ENCODE measurements at places on chromosomes 7 and 10.
A peak's percentile ranks its signal among the peaks of the same experiment; 100 is the strongest.

GRCh38 chr10:119403921-119404320, 138.6 kb downstream of the RGS10 start:
- DNase-seq: no peak

DNA sequence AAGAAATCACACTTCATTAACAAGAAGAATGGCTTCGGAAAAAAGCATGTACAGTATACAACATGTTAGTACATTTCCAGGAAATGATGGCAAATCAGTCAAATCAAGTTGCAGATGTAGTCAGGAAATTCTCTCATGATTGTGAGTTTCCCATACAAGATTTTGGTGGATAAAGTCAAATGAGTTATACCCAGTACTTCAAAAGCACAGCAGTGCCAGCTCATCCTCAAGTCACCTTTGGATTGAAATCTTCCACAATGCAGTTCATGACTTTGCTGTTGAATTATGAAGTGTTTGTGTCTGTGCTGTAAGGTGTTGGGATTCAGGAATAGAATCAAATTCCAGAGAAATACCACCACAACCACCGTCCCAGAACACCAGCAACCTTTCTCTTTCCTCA, 301.3 kb upstream of the BMPER start:
- no peak for DNase-seq

- DNase-seq: no peak
Measured at GRCh38 chr10:63413429-63413828, 52.3 kb downstream of the JMJD1C start.

GRCh38 chr7:64883113-64883905, 19.8 kb upstream of the ZNF273 start:
- no peak for DNase-seq

DNA sequence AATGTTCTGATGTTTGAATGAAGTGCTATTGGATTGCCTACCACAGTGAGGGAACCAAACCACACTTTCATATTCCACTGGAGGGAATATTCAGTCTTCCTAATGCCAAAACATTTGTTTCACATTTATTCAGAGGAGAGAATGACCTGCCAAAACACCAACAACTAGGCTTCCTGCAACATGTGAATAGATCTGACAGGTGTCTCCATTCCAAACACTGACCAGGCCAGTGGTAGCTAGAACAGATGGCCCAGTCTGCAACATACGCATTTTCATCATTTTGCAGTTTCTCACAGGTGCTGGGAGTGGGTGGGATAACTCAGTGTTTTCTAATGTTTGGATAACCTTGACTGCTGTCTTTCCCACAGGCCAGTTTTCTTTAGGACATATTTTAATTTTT, 110.0 kb downstream of the RELN start:
- DNase-seq: no peak

GRCh38 chr10:107133656-107134055, 30.9 kb downstream of the SORCS1 start:
- no peak for DNase-seq

GRCh38 chr10:117544711-117545140, 2.2 kb downstream of the EMX2 start:
- no peak for DNase-seq

DNA sequence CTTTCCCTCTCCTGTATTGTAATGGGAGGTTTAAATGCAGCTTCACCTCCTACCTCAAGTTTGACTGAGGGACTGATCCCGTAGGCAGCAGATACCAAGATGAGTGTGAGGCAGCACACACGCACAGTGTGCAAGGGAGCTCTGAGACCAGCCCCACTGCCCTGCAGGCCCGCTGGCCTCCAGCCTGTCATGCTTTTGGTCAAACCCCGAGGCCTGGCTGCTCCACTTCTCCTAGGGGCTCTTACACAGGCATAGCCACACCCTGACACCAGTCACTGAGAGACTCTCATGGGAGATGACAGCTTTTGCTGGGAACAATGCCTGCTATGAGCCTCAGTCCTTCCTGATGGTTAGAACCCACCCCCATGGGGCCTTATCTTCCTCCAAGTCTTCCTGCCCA, 27.6 kb downstream of the DRGX start:
- no peak for DNase-seq

GRCh38 chr10:130751106-130751840, 560.2 kb downstream of the TCERG1L start:
- no peak for DNase-seq

GRCh38 chr10:76972541-76972940, 665.1 kb downstream of the KCNMA1 start:
- no peak for DNase-seq

DNA sequence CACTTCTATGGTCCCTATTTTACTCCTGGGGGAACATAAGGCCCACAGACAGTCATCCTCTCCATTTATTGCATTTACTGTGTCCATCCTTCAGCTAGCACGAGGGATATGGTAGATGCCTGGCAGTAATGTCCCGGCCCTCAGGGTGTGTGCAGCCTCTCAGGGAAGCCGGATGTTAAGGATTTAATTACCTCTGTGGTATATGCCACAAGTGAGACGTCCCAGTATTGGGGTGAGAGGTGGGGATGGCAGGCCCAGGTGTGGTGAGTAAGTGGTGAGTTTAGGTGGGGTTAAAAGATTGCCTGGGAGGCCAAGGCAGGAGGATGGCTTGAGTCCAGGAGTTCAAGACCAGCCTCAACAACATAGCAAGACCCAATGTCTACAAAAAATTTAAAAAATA, 144.9 kb downstream of the SH3PXD2A start:
- no peak for DNase-seq

DNA sequence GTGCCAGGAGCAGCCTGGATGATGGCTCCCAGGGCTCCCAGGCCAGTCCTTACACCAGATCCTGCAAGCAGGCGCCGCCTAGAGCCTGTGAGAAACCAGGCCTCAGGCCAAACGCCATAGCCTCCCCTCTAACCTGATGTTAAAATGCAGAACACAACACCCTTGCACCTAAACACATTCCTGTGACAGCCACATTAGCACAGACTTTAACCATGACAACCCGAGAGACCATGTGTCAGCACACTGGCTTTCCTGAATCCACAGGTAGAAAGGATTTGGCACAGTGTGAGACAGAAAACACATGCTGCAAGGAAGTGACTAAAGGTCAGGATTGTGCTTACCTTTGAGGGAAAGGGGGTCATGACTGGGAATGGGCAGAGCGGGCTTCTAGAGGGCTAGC, 59.9 kb downstream of the SGMS1 start:
- no peak for DNase-seq

- DNase-seq: peak; percentile 67
Measured at GRCh38 chr10:92574548-92575261, 812 bp upstream of the IDE start.

DNA sequence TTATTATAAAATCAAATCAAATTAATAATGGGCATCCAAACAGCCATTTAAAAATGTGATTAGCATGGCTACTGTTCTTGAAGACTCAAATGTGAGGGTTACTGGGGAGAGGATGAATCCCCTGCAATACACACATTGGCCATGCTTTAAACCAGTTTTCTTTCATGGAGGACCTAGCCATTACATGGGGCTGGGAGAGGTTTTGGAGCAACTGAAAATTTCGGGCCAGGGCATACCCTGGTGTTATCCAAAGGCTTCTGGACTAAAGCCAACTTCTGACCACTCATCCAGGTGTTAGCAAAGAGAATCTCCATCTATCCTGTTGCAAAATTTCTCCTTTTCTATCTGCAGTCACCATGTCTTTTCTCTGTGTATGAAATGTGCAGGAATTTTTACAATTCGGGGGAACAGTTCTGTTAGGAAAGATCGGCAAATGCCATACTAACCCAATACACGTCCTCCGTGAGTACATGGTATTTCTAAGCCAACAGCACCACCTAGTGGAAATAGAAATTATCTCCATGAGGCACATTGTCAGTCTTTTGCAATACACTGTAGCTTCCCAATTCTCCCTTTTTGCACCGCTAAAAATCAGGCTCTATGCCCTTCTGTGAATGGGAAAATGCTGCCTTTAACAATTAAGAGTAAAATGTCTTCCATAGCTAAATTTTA, 47.0 kb upstream of the ZNF107 start:
- DNase-seq: peak; percentile 72

DNA sequence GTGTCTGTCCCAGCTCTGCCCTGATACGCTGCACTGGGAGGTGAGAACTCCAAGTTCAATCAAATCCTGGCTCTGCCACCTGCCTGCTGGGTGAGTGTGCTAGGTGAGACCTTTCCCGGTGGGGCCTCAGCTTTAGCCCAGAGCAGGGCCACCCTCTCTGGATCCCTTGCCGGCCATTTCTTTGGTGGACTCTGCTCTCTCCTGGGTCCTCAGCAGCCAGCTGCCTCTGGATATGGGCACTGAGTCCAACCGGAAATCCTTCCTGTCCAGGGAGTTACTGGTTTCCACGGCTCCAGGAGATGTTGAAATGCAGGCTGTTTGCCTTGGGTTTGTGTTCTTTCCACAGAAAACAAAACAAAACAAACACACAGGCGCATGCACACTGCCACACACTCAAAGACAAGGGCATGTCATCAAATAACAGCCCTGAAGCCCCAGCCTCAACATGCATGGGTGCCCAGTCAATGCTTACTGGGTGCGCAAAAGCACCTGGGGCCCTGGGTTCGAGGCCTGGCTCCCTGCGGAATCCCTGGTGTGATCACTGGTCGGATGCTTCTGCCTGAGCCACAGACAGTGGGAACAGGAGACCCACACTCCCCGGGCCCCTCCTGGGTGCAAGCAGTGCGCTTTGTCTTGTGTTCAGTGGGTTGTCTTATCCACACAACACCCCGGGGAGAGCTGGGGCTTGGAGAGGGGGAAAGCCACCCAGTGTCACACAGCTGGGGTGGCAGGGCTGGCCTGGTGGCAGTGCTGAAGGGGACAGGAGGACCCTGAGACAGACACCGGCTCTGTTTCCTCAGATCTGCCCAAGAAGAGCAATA, 33.1 kb downstream of the PPIF start:
- no peak for DNase-seq

DNA sequence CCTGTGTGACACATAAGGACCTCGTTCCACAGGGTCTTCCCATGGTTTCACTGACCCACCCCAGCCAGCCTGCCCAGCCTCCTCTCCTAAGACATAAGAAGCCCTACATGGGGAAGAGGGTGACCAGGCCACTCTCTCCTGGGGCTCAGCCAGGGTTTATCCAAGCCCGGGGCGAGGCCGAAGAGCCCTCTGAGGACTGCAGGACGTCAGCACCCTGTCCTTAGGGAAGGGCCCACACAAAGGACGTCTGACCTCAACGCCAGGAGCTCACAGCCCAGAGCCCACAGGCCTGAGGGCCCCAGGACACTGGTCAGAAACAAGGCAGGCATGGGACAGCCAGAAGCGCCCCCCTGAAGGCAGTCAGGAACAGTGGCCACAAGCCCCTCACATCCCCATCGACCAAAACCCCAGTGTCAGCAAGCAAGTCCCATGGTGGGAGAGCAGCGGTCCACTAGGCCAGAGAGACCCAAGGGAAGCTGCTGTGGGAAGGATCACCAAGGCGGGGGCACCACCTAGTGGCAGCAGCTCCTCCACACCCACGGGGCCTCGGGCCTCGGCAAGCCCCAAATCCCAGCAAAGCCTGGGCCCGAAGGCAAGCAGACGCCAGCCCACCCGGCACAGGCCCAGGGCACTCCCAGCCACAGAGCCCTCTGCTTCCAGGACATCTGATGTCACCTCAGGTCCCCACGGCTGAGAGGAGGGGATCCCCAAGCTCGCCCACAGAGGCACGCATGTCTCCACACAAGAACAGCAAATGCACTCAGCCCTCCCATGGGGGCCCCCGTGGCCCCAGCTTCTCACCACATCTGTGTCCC, 23.4 kb downstream of the MAD1L1 start:
- DNase-seq: peak; percentile 60

GRCh38 chr7:66913118-66914037, 7.6 kb upstream of the TMEM248 start:
- DNase-seq: no peak

GRCh38 chr7:21353388-21353780, 74.5 kb upstream of the SP4 start:
- no peak for DNase-seq

DNA sequence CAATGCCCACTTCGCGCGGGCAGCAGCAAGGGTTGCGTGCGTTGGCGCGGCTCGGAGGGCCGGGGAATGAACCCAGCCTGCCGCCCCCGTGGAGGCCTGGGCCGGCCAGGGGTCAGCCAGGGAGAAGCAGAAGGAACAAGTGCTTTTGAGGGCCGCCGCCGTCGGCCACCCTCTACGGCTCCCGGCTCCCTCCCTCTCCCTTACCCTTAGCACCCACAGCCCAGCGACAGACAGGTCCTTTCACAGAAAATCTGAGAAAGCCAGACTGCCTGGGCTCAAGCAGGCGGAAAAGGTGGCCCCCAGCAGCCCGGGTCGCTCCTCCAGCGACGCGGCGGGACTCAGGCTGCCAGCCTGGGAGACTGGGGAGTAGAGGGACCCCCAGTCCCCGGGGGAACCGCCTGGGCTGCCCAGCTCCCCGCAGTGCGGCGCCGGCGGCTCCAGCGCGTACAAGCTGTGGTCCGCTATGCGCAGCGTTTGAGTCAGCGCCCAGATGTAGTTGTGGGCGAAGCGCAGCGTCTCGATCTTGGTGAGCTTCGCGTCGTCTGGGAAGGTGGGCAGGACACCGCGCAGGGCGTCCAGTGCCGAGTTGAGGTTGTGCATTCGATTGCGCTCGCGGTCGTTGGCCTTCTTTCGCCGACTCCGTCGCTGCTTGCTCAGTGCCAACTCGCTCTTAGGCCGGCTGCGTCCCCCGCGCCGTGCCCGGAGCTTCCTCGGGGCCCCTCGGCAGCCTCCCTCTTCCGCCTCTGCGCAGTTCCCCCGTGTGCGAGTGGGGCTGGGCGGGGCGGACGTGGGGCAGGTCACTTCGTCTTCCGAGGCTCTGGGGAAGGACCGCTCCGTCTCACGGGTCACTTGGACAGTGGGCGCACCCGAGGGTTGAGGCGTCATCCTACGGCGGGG, 815 bp downstream of the NEUROG3 start:
- DNase-seq: no peak

- no peak for DNase-seq
Measured at GRCh38 chr10:75035975-75036708, 75.3 kb upstream of the SAMD8 start.

DNA sequence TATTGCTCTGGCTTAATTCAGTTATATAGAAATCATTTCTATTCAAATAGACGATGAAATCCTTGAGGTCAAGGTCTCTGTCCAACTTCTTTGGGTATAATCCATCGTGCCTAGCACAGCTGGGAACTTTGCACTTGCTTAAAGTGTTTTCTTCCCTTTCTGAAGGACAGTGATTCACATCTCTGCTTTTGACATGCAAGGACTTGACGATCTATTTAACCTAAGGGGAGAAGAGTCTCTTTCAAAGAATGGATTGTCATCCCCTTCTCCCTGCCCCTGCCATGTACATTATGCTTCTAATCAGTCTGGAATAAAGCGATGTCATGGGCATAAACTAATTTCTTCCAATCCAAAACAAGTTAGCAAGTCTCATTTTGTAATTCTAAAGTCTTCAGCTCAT, 488.6 kb downstream of the KCNMA1 start:
- DNase-seq: no peak

- peak; percentile 31 for DNase-seq
Measured at GRCh38 chr7:87599336-87599735, 1.3 kb downstream of the ABCB1 start.

GRCh38 chr10:3036155-3037021, 31.0 kb upstream of the PFKP start:
- no peak for DNase-seq

- no peak for DNase-seq
Measured at GRCh38 chr7:43628431-43628830, 45.5 kb downstream of the STK17A start.

- no peak for DNase-seq
Measured at GRCh38 chr10:63773962-63774361, 252.8 kb downstream of the REEP3 start.

Data from hematopoietic multipotent progenitor cell treated with erythropoietin and hydrocortisone succinate and interleukin-3 and kit ligand, for 8 days (in vitro differentiated cells).